ENCODE measurements at places on chromosomes 4 and X.

DNA sequence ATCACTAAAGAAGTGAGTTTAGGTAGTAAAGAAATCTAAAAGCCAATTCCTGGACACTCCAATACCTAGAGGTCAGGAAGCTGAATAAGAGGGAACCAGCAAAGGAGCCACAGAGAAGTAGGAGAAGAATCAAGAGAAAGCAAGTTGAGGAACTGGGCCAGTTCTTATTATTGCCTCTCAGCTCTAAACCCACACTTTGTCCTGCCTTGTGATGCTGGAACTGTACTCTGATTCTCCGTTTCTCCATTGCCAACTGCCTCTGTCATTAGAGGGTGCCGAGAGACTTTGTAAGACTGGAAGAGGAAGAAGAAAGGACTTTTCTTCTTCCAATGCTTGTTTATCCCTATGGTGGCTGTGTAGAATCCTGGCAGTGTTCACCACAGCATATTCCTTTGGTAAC lies 38.6 kb downstream of the NSUN7 start:
- DNase-seq: no peak

DNA sequence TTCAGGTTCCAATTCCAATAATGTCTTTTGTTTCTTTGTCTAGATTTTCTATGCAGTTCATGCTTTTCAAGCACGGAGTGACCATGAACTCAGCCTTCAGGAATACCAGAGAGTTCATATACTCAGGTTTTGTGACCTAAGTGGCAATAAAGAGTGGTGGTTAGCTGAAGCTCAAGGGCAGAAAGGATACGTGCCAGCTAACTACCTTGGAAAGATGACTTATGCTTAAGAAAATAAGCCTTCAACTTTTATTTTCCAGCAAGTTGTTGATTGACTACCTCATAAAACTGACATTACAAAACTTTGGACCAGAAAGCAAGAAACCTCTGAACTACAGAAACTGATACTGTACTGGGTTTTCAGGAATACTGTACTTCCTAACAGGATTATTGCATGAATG lies 30.8 kb downstream of the INTS12 start:
- no peak for DNase-seq

DNA sequence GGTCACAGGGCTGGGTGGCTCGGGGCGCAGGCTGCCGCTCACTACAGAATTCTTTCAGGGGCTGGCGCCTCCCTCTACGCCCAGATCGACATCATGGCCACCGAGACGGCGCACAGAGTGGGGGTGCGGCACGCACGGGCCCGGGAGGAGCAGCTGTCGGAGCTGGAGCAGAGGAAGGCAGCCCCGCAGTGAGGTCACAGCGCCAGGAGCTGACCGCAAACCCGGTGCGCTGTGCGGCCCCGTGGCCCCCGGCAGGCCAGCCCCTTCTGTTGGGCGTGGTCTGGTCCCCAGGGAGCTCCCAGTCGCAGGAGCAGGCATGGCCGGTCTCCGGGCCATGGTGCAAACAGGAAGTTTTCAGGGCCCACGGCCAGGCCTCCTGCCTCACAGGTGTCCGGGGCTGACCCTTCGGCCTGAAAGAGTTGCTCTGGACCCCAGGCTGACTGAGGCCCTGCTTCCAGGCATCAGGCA lies 31.6 kb downstream of the LRPAP1 start:
- no peak for DNase-seq

GRCh38 chr4:6694177-6694901 lies 661 bp downstream of the S100P start:
- peak; percentile 63 for DNase-seq

GRCh38 chr4:87551361-87551760 lies 22.2 kb upstream of the SPARCL1 start:
- no peak for DNase-seq

GRCh38 chr4:3220476-3221183 lies 28.3 kb upstream of the MSANTD1 start:
- DNase-seq: no peak

GRCh38 chrX:71871367-71871766 lies 39.3 kb upstream of the NHSL2 start:
- DNase-seq: no peak
